ENCODE measurements at places on chromosomes 3 and 15.

- DNase-seq, result no peak
Observed at GRCh38 chr3:49841806-49842205, 14.6 kb downstream of the TRAIP start.

GRCh38 chr3:9066141-9066540 is 102.9 kb upstream of the RAD18 start:
- DNase-seq, result no peak

- DNase-seq, result no peak
Observed at GRCh38 chr3:4809922-4810321, 169.3 kb upstream of the BHLHE40 start.

- DNase-seq, result no peak
Observed at GRCh38 chr3:36881735-36882134, 63.1 kb downstream of the TRANK1 start.

- no peak for DNase-seq
Observed at GRCh38 chr15:88115486-88116152, 140.9 kb downstream of the NTRK3 start.

- no peak for DNase-seq
Observed at GRCh38 chr3:51986010-51986947, 2.9 kb downstream of the ACY1 start.

GRCh38 chr3:45730409-45731154 is 41.4 kb downstream of the SACM1L start:
- no peak for DNase-seq

DNA sequence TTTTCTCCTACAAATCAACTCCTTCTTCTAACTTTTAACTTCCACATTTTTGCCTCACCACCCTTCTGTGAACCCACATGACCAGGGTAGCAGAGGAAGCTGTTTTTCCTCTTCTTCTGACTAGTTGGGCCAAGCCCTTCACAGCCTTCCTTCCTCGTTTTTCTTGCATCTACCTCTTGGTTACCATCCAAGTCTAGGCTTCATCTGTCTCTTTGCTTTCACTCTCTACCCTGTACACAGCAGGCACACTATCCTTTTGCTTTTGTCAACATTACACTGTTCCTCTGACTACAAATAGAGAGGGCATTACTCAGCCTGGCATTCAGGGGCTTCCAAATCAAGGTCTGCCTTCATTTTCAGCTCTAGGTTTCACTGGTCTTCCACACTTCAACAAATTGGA is 22.0 kb downstream of the SLC9A9 start:
- peak; percentile 41 for DNase-seq

GRCh38 chr15:56040081-56041035 is 46.9 kb upstream of the NEDD4 start:
- DNase-seq, result peak; percentile 86

GRCh38 chr3:107347751-107348150 is 29.5 kb upstream of the CCDC54 start:
- DNase-seq, result no peak

- no peak for DNase-seq
Observed at GRCh38 chr3:102471001-102471400, 36.2 kb downstream of the ZPLD1 start.

GRCh38 chr3:141151439-141151838 is 80.2 kb upstream of the PXYLP1 start:
- no peak for DNase-seq

- no peak for DNase-seq
Observed at GRCh38 chr3:51673181-51673801, 2.2 kb downstream of the TEX264 start.

DNA sequence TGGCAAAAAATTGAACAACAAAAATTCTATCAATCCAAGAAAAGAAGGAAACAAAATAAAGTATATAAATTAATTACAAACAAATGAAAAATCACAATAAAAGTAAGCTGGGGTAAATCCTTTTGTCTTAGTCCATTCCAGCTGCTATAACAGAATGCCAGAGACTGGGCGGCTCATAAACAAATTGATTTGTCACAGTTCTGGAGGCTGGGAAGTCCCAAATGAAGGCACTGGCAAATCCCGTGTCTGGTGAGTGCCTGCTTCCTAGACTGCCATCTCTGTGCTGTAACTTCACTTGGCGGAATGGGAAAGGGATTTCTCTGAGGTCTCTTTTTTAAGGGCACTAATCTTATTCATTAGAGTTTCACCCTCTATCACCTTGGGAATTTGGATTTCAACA is 53.6 kb upstream of the RPL35A start:
- no peak for DNase-seq

- no peak for DNase-seq
Observed at GRCh38 chr15:101805605-101806345, 2.5 kb downstream of the OR4F6 start.

- peak; percentile 31 for DNase-seq
Observed at GRCh38 chr15:88563638-88564037, 17.2 kb upstream of the DET1 start.

DNA sequence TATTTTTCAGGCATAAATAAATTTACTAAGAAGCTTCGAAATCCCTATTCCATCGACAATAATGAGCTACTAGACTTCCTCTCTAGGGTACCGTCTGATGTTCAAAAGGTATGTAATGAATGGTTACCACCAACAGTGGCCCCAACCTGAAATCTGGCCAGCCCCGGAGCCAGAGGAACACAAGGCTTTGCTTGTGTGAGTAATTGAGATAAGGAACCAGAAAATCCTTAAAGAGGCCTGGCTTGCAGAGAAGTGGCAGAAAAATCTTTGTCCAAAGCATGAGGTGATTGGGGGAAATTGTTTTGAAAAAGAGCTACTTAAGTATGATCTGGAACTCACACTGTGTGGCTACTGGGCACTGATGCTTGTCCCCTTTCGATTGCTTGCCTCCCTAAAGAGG is 245.3 kb downstream of the MCTP2 start:
- DNase-seq, result no peak

DNA sequence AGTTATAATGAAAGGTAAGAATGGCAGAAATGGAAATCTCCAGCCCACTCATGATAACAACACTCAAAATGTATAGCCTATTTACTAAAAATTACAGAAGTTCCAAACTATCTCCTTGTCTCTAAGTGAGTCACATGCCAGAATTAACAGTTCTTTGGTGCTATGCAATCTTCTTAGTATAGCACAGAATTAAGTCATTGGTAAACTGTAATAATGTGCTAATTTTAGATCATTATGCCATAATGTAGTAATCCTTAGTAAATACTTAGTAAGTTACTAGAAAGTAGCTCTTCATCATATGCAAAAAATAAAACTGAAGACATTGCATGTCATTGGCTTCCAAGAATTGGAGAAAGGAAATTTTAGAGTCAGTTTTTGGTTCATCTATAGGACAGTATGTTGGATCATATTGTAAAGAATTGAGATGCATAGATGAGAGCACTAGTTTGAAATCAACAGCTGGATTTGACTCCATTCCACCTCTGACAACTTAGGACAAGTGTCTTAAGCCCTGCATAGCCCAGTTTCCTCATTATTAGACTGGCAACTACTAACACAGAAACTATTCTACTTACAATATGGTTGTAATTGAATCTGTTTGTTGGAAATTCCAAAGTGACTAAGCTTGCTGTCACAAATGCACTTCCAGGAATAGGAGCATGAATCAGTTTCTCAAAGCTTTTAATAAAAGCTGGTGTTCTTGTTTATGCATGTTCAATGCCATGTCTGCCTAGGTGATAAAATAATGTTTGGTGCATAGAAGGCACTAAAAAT is 40.1 kb upstream of the CD47 start:
- DNase-seq, result no peak

GRCh38 chr15:25335279-25335678 is 103.5 kb downstream of the UBE3A start:
- DNase-seq, result no peak

- DNase-seq, result no peak
Observed at GRCh38 chr3:4425707-4426106, 41.4 kb downstream of the SUMF1 start.

- peak; percentile 86 for DNase-seq
Observed at GRCh38 chr15:57541805-57542504, 49.7 kb upstream of the MYZAP start.

GRCh38 chr3:126835472-126836219 is 131.6 kb downstream of the CHCHD6 start:
- no peak for DNase-seq

DNA sequence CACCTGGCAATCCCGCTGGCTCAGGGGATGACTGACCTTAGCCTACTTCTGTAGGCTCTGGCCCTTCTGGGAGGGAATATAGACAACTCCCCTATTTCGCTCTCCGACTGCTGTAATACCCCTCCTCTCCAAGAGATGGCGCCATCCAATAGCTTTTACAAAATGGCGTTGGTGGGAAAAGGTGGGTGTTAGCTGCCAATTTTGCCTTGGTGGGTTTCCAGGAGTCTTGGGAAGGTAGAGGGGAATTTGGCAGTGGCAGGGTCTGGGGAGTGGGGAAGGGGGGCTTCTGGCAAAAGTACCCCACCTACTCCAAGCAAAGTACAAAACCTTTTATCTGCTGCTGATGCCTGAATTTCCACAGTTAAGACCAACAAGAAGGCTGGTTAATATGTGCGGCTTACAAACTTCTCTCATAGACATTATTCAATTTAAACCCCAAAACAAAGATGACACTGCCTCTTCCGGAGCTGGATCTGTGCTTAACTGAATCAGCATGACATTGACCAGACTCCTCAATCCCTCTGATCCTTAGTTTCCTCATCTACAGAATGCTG is 62.1 kb downstream of the RASGRF1 start:
- peak; percentile 73 for DNase-seq

DNA sequence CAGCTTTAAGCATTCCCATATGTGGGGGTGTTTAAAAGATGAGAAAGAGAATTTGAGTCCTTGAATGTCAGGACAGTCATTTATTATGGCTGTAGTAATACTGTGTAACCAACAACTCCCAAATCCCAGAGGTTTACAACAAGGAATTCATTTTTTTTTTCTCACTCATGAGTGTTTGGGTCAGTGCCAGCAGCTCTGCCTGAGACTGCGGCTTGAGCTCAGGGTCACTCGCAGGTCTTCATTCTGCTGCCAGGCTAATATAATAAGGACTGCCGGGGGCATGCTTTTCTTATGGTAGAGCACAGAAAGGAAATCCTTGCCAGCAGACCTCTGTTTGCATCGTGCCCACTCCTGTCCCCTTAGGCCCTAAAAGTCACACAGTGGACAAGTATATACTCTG is 277.9 kb upstream of the LMCD1 start:
- peak; percentile 37 for DNase-seq

DNA sequence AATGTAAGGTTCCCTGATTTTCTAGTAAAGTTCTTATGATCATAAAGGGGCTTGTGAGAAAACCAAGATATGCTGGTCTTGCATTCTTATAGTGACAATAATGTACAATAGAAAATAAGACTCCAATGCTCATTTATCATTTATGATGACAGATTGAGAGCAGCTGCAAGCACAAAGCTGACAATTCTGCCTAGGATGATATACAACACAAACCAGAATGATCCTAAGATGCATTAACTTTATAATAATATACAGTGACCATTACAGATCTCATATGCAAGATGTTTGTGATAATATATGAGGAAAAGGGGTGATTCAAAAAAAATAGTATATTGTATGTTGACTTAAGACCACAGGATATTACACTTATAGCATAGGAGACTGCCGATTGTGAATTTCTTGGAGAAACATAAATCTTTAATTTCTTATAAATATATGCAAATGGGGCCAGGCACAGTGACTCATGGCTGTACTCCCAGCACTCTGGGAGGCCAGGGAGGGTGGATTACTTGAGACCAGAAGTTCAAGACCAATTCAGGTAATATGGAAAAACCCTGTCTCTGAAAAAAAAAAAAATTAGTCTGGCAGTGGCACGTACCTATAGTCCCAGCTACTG is 387.0 kb downstream of the ZBBX start:
- DNase-seq, result no peak

- no peak for DNase-seq
Observed at GRCh38 chr3:144036498-144036897, 64.9 kb downstream of the DIPK2A start.

- no peak for DNase-seq
Observed at GRCh38 chr15:53559364-53560277, 199.8 kb downstream of the WDR72 start.

GRCh38 chr3:186340204-186340603 is 21.8 kb downstream of the DGKG start:
- no peak for DNase-seq

DNA sequence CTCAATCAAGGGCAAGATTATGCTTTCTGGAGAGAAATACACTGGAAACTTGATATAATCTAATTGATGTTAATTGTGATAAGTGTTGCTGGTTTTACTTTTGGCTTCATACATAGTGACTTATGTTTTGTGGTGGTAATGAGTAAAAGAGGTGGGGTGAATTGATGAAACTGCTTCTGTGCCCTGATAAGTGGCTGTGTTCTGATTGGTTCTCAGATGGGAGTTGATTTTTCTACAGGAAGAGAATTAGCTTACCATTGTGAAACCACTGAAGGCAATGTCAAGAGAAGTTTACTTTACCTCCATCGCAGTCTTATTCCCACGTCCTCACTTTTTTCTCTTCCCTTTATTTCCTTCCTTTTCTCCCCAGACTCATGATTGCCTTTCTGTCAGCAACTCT is 23.8 kb downstream of the TMEM45A start:
- no peak for DNase-seq
